Fibroblast of skin of right quadriceps (primary cell): ENCODE measurements at places on chromosomes 7 and 10.

GRCh38 chr7:86939197-86939814 lies 120.1 kb downstream of the ELAPOR2 start:
- DNase-seq: peak; percentile 60

- DNase-seq: no peak
These were observed 12.0 kb upstream of the DHTKD1 start for GRCh38 chr10:12056748-12057147.

DNA sequence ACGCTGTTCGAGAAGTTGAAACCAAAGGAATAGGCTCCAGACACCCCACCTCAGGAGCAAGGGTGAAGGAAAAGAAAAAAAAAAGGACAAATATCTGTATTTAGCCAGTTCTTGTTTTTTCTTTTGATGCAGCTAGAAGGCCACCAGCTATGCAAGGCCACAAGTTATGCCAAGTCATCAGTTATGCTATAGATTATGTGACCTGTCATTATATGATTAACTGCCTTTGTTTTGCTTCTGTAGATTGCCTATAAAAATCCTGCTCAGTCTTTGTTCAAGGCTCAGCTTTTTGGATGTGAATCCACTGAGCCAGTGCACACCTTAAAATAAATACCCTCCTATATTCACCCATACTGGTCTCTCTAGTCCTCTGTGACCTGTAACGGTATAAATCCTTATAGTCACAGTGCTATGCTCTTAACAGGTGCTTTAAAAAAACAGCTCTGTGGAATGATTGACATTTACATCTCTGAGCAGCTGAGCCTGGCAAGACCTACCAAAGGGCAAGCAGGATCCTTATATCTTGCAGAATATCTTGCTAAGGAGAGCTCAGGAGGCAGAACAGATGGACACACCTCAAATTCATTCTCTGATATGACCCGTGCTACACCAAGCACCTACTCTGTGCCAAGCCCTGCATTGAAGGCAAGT lies 20.4 kb downstream of the MAT1A start:
- no peak for DNase-seq

- DNase-seq: no peak
These were observed 1.3 kb downstream of the IKZF1 start for GRCh38 chr7:50305583-50306493.

- DNase-seq: no peak
These were observed 71.4 kb downstream of the SEC61G start for GRCh38 chr7:54687462-54688212.

DNA sequence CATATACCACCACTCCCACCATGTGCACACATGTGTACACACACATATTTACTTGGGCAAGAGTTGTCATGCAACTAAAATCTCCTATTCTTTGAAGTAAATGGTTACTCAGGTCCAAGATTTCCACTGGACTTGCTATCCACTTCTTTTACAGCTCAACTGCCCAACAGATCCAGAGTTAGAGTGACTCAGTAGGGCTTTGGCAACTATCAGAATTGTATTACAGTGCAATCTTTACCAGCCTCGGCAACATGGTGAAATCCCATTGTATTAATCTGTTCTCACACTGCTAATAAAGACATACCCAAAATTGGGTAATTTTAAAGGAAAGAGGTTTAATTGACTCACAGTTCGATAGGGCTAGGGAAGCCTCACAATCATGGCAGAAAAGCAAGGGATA lies 51.9 kb upstream of the ABLIM1 start:
- DNase-seq: no peak

GRCh38 chr7:44377681-44378421 lies 52.5 kb upstream of the CAMK2B start:
- DNase-seq: no peak

DNA sequence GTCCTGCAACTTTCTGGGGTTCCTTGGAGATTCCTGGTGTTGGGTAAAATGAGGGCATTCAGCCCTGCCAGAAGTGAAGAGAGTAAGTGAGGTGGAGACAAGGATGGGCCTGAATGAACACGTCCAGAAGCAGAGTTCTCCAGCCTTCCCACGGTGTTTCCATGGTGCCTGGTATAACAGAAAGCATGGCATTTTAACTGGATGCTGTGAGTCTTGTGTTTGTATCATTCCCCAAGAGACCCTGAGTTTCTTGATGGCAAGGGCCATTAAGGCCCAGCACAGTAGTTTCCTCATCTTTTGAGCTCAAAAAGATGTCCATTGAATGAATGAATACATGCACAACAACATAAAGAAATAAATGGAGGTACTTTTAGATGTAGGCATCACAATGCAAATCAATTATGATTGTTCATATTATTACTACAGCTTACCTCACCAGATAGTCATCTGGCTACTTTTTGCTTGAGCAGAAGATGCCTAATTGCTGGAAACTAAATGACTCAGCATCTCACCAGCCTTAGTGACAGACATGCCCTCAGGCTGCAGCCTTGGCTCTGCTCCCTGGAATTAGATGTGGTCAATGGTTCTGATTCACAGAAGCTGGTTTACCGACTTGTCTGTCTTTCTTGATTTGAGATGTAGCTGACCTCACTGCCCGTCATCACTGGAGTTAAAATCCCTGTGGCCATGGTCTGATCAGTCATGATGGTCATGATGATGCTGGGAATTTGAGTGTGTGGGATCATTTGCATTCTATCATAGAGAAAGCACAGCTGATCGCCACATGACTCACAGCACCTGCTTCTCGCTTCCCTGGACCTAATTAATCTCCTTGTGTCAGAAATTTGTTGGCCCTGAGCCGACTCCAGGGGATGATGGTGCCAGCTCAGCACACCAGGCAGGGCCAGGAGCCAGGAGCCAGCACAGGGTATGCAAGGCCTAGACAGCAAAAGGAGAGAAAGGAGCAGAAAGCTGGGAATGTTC lies 83.9 kb downstream of the CXCL12 start:
- DNase-seq: peak; percentile 99

GRCh38 chr7:138295049-138295637 lies 164.9 kb upstream of the TRIM24 start:
- DNase-seq: no peak

DNA sequence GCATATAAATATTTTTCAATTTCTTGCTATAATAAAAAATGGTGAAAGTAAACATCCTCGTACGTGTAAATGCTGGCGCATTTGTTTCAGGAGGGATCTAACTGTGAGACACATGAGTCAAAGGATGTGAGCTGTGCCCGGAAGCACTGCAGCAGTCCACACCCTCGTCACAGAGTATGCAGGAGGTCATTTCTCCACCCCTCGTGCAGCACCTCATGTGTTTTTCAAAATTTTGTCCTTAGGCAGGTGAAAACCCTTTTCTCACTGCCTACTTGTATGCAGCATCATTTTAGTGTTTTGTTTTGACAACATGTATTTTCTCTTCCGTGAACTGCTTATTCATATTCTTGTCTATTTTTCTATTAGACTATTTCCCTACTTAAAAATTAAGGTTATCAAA lies 162.7 kb downstream of the AVL9 start:
- no peak for DNase-seq

DNA sequence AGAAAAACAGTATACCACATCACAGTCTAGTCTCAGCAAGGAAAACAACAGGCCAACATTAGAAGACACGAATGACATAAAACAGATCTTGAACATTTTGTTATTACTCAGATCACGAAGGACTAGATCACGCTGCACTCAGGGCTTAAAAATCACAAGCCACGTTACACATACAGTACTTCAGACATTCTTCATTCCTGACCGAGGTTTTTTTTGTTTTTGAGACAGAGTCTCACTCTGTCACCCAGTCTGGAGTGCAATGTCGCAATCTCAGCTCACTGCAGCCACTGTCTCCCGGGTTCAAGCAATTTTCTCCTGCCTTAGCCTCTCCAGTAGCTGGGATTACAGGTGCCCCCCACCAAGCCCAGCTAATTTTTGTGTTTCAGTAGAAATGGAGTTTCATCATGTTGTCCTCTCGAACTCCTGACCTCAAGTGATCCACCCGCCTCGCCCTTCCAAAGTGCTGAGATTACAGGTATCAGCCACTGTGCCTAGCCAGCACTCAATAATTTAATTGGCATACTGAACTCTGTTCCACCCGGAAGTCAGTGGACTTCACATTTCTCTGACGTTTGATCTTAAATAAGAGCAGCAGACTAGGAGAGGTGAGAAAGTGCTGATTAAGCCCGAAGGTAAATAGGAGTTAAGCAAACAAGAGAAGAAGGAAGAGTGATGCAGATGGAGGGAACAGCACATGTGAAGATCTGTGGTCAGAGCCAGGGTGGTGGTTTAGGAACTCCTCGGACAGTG lies 3.5 kb downstream of the AIMP2 start:
- DNase-seq: peak; percentile 9

DNA sequence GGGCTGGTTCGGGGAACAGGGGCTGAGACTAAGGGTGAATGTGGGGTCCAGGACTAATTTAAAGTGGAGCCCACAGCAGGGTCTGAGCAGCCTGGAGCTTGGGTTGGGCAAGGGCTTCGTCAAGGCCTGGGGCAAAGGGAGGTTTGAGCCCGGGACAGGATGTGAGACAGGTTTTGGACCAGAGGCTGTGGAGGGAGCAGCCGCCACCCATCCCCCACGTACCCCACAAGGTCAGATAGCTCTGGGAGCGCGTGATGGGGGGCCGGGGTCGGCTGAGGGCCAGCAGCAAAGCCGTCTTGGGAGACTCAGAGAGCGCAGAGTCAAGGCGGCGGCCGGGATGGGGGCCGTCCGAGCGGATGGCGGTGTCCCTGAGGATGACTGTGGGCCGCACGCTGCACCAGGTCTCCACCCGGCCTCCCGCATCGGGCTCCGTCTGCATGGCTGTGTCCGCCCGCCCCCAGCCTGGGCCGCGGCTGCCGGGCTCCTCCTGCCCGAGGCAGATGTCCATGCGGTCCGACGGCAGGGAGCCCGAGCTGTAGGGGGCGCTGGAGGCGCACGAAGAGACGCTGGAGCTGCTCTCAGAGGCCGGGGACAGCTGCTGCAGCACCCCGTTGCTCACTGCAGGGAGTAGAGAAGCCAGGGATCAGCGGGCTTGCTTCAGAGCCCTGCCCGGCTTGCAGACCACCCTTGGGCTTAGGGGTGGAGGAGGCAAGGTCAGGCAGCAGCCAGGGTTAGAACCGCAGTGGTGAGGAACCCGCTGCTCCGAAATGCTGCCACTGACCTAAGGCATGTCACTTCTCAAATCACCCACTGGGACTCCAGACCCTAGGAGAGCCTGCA lies 12.1 kb downstream of the PDZD7 start:
- DNase-seq: peak; percentile 73

- DNase-seq: no peak
These were observed 23.9 kb downstream of the PYROXD2 start for GRCh38 chr10:98391065-98391464.

GRCh38 chr7:98420966-98421612 lies 20.2 kb upstream of the BAIAP2L1 start:
- no peak for DNase-seq
